ENCODE measurements at places on chromosomes 7 and 10.

DNA sequence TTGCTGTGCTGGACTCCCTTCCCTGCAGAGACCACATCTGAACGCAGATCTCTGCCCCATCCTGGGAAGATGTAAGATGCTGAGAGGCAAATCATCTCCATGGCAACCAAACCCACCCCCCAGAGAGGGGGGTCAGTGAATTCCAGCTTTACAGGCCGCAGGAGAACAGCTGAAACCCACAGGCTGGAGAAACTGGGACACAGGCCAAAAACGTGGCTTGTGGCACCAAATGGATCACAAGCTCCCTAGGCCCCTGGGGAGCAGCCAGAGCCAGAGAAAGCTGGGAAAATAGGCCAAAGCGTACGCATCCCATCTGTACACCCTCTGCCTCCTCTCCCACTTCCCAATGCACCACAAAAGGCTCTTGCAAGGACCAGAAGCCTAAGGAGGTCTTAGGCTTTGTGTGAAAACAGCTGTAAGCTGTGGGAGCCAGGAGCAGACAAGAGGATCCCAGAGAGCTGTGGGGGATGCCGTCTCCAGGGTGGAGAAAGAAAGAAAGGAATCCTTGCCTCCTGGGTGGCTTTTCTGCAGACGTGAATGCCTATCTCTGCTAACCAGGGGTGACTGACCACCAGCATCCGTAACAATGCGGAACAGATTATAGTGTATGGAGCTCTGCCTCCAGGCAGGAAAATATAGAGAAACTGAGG lies 59.5 kb downstream of the TMEM130 start:
- DNase-seq: no peak

GRCh38 chr10:7794251-7795026 lies 6.5 kb downstream of the ATP5F1C start:
- no peak for DNase-seq

GRCh38 chr10:30959836-30960210 lies 71.8 kb downstream of the ZNF438 start:
- no peak for DNase-seq

GRCh38 chr10:126597211-126597610 lies 73.3 kb downstream of the C10orf90 start:
- DNase-seq: no peak

GRCh38 chr7:129604713-129605437 lies 6.6 kb upstream of the NRF1 start:
- no peak for DNase-seq

DNA sequence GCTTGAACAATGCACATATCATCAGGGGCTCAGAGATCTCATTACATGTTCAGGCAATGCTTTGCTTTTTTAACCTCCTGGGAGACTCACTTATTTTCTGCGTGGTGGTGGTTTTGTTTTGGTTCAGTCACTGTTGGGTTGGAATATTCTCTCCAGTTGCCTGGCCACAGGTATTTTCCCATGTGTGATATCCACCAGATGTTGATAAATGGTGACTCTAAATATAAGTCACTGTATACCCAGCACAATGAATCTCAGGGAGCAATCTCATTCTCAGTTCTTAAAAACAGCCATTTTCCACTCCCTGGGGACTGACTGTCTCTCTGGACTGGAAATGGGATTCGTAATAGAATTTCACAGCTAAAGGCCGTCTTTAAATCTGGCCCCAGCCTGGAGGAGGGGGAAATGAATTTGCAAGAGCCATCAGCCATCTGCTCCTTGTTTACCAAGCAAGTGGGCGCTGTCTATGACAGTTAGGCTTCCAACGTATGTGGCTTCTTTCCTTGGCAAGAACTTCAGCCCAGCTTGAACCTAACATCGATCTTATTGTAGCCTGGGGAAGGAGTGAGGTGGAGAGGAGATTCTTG lies 1106.2 kb downstream of the NRG3 start:
- no peak for DNase-seq

DNA sequence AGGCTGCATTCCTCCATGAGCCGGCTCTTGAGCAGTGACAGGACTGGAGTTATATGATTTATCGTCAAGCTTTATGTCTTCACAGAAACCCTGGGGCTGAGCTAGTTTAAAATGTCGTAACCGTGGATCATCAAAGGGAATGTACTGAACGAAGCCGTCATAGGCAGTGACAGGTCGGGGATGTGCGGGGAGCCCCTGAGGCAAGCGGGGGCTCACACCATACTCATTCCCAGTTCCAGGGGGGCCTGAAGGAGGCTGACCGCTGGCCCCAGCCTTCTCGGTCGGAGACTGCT lies 30.7 kb downstream of the JCAD start:
- no peak for DNase-seq

GRCh38 chr7:45937301-45937700 lies 16.2 kb upstream of the IGFBP3 start:
- DNase-seq: no peak

GRCh38 chr7:151451626-151452571 lies 12.0 kb upstream of the CRYGN start:
- no peak for DNase-seq

All from CD4-positive, alpha-beta T cell treated with Interleukin-15 for 1 hour (primary cell).